ENCODE measurements at places on chromosomes 5 and 9.
A peak's percentile ranks its signal among the peaks of the same experiment; 100 is the strongest.

GRCh38 chr9:93138171-93138764 lies 4.2 kb upstream of the NINJ1 start:
- no peak for DNase-seq

DNA sequence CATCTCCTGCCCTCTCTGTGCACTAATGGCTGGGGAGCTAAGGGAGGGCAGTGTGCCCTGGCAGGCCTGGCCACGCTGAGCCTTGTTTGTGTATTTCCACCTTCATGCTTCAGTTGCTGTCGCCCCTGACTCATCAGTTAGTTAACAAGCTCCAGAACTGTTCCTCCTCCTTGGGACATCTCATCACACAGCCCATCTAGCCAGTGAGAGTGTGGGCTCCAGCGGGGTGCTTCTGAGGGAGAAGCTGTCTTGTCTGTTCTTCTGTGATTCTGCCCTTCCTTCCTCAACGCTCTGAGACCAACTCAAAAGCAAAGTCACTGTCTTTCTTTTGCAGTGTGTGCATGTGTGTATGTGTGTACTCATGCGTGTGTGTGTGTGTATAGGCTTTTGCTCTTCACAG lies 58.3 kb upstream of the CPEB4 start:
- DNase-seq = no peak

- no peak for DNase-seq
Measured at GRCh38 chr9:74683322-74683721, 186.2 kb downstream of the RORB start.

- no peak for DNase-seq
Measured at GRCh38 chr5:2293906-2294305, 411.2 kb upstream of the IRX4 start.

- no peak for DNase-seq
Measured at GRCh38 chr5:91069364-91069763, 313.8 kb downstream of the ARRDC3 start.

DNA sequence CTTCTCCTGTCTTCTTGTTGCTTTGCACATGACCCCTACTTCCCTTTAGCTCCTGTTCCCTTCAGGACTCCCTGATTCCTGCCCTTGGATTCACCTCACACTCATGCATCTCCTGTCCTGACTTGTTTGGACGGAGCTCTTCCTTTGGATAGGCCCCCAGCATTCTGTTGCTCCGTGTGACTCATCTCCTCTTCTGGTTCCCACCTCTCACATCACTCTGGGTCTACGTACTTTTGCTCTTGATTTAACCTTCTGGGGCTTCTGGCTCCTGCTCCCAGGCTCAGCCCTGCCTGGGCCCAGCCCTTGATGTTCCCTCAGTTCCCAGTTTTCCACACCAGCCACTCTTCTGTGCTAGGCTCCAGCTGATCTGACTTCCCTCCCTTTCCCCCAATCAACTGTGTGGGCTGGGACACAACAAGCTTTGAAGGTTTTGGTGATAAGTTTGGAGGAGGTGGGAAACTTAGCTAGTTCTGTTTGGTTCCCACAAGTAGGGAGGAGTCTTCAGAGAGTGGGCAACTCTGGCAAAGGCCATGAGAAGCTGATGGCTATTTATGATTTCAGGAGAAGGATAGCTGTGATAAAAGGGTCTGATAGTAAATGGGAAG lies 331.5 kb downstream of the ARHGEF28 start:
- DNase-seq = no peak

DNA sequence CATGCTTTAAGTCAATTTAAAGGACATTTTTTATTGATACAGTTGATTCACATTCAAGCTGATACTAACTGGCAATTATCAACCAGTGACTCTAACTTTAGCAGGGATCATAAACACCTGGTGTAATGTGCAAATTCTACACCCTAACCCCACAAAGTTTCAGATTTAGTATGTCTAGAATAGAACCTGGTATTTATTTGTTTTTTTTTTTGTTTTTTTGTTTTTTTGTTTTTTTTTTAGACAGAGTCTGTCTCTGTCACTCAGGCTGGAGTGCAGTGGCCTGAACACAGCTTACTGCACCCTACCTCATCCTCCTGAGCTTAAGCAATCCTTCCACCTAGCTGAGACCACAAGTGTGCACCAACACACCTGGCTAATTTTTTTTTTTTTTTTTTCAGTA lies 311.2 kb upstream of the SEMA6A start:
- no peak for DNase-seq

- DNase-seq = peak; percentile 64
Measured at GRCh38 chr5:178232124-178232919, at the start of gene PHYKPL. Gene PHYKPL (minus strand): TSS chr5:178232802. CDS start chr5:178232550, 252 bp downstream.

- peak; percentile 32 for DNase-seq
Measured at GRCh38 chr5:77133061-77133758, 46.1 kb upstream of the ZBED3 start.

DNA sequence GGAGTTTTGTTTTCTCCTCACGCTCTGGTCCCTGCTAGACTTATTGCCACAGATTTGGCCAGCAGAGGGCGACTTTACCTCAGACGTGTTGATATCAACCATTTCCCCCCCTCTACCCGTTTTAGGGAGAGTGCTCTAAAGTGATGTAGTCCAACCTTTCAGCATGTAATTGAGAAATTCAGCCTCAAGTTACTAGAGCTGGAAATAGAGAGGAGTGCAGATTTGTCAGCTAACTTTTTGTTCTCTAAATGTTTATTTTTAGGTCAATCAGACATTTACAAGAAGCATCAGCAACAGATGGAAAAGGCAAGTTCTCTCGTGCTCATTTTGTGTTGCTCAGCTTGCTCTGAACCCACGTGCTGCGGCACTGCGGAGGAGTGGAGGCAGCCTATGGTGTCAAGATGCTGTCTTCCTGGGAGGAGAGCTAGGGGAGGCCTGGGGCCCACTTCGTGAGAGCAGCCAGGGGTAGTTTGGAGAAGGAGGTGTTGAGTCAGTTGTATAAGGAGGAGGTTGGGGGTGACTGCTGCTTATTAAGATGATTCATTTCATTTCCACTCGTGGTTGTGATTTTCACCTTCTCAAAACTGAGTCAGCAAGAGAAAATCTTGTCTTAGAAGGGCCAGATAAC lies 53.6 kb downstream of the GPR107 start:
- DNase-seq = no peak

GRCh38 chr5:75460532-75460931 lies 50.9 kb downstream of the CERT1 start:
- DNase-seq = no peak

- no peak for DNase-seq
Measured at GRCh38 chr5:135365281-135365680, 33.8 kb downstream of the MACROH2A1 start.

GRCh38 chr9:91297306-91297705 lies 64.4 kb downstream of the AUH start:
- DNase-seq = no peak

DNA sequence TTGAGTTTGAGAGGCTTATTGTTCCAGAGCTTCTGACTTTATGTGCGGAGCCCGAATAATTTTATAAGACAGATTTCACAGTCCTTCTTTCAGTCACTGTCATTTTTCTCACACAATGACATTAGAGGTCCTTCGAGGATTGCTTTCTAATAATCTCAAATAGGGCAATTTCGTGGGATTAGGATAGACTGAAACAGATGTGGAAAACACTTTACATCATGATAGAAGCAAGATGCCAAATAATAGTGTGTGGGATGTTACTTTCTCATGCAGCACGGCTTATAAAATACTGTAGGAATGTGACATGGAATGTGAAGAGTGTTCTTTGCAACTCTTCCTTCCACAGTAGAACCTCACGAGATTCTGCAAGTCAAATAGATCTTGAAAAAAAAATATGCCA lies 451.3 kb downstream of the SEMA5A start:
- DNase-seq = no peak

DNA sequence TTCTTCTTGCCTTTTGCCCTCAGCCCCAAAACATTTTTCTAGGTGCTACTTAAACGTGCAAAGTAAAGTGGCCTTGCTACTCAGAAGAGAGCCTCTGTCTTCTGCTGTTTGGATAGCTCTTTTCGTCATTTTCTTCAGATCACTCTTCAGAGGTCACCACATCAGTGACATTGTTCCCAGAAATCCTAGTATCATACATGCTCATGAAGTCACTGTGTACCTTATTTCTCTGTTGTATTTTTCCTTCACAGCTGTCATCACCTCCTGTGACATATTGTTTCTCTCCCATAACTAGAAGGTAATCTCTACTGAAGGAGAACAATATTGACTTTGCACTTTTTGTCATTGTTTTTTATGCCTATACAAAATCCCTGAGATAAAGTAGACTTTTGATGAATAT lies 237.0 kb upstream of the CDH18 start:
- DNase-seq = no peak

DNA sequence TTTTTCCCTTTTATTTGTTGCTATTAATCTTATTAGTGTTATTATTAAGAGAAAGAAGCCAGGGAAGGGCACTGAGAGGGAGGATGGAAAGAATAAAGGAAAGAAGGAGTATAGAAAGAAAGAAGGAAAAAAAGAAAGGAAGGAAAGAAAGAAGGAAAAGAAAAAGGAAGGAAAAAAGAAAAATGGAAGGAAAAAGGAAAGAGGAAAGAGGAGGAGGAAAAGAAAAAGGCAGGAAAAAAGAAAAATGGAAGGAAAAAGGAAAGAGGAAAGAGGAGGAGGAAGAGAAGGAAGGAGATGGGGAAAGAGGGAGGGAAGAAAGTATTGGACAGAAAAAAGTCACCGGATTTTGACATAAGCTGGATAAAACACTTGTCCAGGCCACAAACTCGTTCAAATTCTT lies 47.8 kb downstream of the ANXA1 start:
- no peak for DNase-seq

- DNase-seq = no peak
Measured at GRCh38 chr5:149125386-149125891, 15.9 kb upstream of the ABLIM3 start.

DNA sequence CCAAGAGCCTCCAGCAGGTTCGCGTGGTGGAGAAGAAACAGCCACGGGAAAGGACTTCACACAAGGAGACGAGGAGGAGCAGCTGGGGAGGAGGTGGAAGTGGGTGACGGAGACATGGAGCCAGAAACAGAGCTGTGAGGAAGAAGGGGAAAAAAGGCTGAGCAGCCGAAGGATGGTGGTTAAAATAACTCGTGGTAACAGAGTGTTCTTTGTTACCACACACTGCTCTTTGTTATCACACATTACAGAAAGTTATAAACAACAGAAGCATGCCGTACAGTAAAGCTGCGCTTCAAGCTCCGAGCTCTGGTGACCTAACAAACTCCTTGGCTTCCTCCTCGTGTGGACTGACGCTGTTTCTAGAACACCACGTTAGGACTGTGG lies 215.4 kb downstream of the GLIS3 start:
- DNase-seq = no peak

DNA sequence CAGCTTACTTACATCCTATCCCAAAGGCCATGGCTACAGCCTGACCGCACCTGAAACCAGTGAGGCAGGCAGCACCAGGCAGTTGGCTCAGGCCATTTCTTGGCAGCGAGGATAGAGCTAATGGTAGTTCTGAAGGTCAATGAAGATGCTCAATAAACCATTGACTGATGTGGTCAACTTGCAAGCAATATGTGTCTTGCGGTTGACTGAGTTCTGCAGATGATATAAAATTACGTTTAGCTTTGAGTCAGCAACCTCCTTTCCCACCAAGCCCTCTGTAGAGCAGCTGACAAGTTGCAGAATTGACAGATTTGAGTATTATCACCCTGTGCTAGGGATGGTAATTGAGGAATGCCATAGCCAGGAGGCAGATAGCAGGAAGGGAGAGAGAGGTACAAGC lies 189.0 kb upstream of the PUM3 start:
- DNase-seq = no peak

- no peak for DNase-seq
Measured at GRCh38 chr9:130459941-130460669, 15.3 kb downstream of the ASS1 start.

- DNase-seq = no peak
Measured at GRCh38 chr5:84568171-84568570, 183.5 kb upstream of the EDIL3 start.

DNA sequence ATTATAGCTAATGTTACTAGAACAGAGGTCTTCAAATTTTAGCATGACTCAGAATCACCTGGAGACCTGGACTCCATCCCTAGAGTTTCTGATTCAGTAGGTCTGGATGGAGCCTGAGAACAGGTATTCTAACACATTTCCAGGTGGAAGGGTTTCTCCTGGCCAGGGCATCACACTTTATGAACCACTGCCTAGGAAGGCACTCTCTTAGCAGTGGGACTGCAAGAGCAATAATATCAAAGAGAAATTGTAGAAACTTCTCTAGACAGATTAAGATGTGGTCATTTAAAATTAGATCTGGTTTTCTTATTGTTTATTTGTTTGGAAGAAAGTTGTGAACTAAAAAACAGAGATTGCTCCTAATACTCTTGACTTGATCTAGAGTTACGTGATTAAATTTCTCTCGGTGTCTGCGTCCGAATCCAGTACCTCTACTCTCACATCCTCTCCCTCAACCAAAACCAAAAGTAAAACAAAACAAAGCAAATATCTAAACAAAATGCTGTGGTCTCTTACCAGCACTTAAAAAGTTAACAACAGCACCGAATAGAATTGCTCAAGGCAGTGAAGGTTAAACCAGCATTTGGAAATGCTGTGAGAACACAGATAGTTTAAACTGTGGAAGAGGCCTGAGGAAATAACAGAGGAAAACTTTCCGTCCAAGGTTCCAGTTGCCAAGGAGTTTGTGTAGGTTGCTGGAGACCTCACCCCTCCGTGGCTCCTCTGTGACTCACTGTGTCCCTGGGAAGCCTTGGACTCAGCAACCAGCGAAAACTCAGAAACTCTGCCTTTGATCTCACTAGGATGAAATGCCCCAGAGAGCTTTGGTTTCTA lies 193.4 kb downstream of the ARRDC3 start:
- peak; percentile 32 for DNase-seq

GRCh38 chr5:107248066-107248695 lies 422.6 kb downstream of the EFNA5 start:
- DNase-seq = no peak

GRCh38 chr5:2695200-2695891 lies 56.1 kb downstream of the IRX2 start:
- DNase-seq = no peak

- no peak for DNase-seq
Measured at GRCh38 chr9:4020755-4021296, 279.0 kb downstream of the GLIS3 start.

GRCh38 chr5:150992705-150993104 lies 27.7 kb upstream of the GPX3 start:
- no peak for DNase-seq

GRCh38 chr5:168920019-168920810 lies 341.0 kb upstream of the PANK3 start:
- DNase-seq = no peak

DNA sequence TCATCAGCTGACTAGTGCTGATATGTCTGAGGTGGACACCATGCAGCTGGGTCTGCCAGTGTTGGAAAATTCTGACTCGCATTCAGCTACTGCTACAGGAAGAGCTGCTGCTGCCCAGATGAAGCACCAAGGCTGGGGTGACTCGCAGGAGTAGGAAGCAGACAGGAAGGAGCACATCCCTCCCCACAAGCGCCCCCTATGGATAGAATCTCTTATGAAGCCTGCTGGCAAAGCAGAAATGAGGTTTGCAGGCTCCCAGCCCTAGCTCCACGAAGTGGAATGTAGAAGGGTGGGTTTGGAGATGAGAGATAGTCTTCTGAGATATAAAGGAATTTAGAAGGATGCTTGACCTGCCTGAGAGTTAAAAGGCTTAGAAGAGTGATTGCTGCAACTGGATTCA lies 443.0 kb downstream of the ACTL7B start:
- DNase-seq = no peak
